ENCODE measurements at places on chromosomes 12 and 14. TPM values are rescaled to one million over a fixed set of nuclear protein-coding genes. Genes with fewer than 3 reads are reported as not detected.

- no peak overlapping the region for H3K4me3 ChIP-seq
- no peaks in the 10 kb centered on the region for H3K4me1 ChIP-seq
- no peaks in the 10 kb centered on the region for H3K36me3 ChIP-seq
- DNase-seq = no peak
- no peaks in the 10 kb centered on the region for H3K27me3 ChIP-seq
These were observed 37.0 kb upstream of the OTX2 start for GRCh38 chr14:56846970-56847930.

- H3K36me3 ChIP-seq = no peaks in the 10 kb centered on the region
- no peaks in the 10 kb centered on the region for H3K27me3 ChIP-seq
- no peak for DNase-seq
- no peak overlapping the region for H3K27ac ChIP-seq
- no peaks in the 10 kb centered on the region for H3K4me1 ChIP-seq
These were observed 117.0 kb downstream of the PRKD1 start for GRCh38 chr14:29810682-29811081.

DNA sequence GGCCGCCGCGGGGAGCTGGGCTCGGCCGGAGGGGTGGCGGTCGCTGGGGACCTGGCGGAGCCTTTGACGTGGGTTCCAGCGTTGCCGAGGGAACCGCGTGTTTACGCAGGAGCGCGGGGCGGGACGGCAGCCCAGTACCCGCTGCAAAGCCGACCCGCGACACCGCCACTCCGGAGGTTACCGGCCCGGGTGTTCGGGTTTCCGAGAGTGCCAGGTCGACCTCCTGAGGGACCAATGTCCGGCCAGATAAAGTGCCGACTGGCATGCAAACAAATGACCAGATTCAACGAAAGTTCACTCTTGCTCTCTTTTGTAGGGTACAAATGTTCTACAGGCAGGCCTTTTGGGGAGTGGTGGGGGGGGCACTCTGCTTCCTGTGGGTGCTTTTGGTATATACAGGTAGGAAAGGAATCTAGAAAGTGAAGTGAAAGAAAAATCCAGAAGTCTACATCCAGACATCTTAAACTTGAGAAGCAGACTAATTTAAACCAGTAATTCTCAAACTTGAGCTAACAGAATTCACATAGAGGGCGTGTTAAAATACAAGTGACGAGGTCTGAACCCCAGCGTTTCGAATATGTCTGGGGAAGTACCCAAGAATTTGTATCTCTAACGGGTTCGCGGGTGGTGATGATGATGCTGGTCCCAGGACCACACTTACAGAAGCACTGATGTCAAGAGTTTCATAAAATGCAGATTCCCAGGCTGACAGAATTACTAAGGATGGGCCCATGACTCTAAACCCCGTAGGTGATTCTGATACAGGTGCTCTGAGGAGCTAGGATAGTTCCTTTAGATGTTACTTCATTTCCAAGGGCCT, at the start of gene GPR135:
Gene GPR135 (minus strand): TSS at position 65 of the 820 bp plus-strand sequence. CDS start 154 bp downstream, outside the sequence.
- no peaks in the 10 kb centered on the region for H3K27me3 ChIP-seq
- H3K27ac ChIP-seq = no peak within 1 kb of the TSS
- H3K36me3 ChIP-seq = peaks cover 11% of the 10 kb centered on the region
- no peaks in the 10 kb centered on the region for H3K4me1 ChIP-seq
- no peak within 1 kb of the TSS for H3K4me3 ChIP-seq

The RERGL gene
- not detected for total RNA-seq

DNA sequence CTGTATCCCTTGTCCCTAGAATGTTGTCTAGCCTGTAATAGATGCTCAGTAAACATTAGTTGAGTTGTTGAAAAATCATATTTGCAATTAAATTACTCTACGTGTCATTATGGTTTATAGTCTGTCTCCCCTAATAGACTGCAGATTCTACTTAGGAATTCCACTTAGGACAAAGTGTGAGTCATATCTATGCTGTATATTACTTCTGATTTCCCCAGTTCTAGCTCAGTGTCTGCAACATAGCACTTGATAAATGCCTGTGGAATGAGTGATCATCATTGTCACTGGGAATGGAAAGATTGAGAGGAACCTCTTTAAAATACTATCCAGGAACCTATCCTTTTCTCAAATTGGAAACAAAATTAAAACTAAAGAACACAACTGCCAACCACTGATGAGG, 99.3 kb downstream of the TBX5 start:
- H3K36me3 ChIP-seq = no peaks in the 10 kb centered on the region
- H3K4me1 ChIP-seq = no peaks in the 10 kb centered on the region
- H3K4me3 ChIP-seq = no peak overlapping the region
- DNase-seq = no peak

Measured in Panc1 (cell line).